ENCODE measurements at places on chromosomes 2 and 18. TPM values are rescaled to one million over a fixed set of nuclear protein-coding genes. Genes with fewer than 3 reads are reported as not detected.

GRCh38 chr2:75326645-75327044 is 127.3 kb upstream of the TACR1 start:
- no peak for DNase-seq

DNA sequence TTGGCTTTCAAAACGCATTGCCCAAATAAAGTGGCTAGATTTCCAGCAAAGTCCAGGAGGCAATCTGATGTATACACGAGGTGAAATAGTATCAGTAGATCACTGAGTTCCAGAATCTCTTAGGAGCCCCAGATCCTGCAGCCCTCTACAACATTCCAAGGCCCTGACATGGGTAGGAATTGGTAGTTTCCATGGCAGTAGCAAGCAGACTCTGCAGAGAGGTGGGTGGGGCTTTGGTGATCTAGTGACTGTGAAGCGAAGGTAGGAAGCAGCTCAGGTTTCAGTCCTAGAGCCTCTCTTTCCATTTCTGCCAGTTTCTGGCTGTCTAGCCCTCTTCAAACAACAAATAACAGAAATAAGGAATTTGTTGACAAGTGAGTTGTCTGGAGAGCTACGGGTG is 13.8 kb upstream of the SGPP2 start:
- no peak for DNase-seq

- DNase-seq: no peak
These were observed 12.2 kb downstream of the EML6 start for GRCh38 chr2:54735636-54736035.

GRCh38 chr2:182379241-182379640 is 47.6 kb downstream of the PDE1A start:
- no peak for DNase-seq

- DNase-seq: no peak
These were observed 142.5 kb downstream of the FAM210A start for GRCh38 chr18:13583576-13584550.

DNA sequence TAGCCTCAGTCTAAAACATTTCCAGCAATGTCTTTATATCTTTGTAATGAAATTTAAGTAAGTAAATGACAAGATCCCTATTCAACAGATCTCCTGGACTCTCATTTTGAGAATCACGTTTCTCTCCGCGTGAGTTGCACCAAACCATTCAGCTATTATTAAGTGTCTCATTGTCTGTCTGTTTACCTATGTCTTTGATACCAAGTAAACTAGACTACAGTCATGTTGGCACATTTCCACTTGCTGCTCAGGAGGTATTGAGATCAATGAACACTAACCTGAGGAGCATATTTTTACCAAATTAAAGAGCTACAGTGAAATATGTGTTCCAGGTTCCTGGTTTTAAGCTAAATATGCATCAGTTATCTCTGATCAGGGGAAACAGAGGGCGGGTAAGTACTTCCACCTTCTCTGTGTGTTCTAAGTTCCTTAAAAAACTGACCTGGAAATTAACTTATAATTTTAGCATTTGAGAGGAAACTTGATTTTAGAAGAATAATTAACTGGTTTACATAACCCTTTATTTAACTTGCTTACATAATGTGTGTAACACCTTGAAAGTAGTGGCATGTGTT is 125.8 kb downstream of the OSBPL6 start:
- DNase-seq: no peak

DNA sequence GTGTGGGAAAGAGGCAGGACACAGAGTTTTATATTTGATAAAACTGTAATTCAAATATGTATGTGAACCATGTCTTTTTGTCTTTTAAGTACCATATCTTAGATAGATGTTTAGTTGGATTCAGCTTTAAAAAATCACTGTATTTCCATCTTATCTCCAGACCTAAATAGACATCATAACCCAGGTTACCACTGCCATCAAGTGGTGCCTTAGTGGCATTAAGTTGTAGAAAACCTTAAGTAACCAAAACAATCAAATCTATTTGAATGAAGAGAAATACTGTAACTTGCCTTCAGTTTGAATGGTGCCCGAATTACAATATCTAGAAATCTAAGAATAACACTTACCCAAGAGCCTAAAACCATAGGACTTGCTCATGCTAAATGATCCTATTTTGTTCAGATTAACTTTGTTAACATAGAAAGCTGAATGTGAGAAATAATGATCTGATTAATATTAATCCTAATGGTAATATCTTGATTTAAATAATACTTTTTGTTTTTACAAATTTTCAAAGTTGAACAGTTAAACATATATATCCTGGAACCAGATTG is 92.5 kb upstream of the MAP2 start:
- DNase-seq: no peak

DNA sequence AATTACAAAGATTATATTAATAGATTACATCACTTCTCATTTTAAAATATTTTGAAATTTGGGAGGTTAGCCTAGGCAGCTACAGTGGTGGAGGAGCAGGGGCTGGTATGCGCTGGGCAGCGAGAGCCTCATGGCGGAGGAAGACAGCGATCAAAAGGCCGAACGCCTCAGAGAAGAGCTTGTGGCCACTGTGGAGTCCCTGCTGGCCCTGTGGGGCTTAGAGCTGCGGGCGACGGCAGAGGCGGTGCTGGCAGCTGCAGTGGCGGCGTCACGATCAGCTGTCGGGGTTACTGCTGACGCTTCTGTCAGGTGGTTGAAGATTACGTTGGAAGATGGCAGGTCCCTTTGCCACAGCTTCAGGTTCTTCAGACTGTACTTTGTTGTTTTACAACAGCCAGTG is 87.4 kb downstream of the ROCK2 start:
- DNase-seq: no peak

DNA sequence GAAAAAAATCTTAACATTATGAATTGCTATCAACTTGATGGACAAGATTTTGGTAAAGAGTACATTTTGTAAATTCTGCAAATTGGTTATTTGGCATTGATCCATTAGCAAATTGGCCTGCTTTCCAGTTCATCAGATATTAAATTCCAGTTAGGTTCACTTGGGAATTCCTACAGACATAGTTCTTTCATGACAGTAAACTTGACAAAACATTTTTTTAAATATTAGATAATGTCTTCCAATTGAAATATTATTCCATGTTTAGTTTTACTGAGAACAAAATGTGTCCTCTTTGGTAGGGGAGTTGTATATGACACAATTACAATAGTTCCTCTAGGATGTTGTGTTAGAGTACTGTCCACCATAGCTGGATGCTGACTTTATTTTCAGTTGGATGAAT is 141.9 kb downstream of the LCLAT1 start:
- no peak for DNase-seq

GRCh38 chr2:19993731-19994130 is 3.8 kb upstream of the WDR35 start:
- DNase-seq: no peak

GRCh38 chr2:226873826-226874225 is 38.0 kb downstream of the RHBDD1 start:
- DNase-seq: no peak

The MARCHF4 gene
- not detected for total RNA-seq

The NAT8 gene
- not detected for total RNA-seq

The LRP2 gene
- not detected for total RNA-seq

The CABLES1 gene
- 3.3 TPM for total RNA-seq

The OSR1 gene
- total RNA-seq: 5.4 TPM

The TRIM43 gene
- total RNA-seq: not detected

The UNC80 gene
- total RNA-seq: not detected
